ENCODE measurements at places on chromosomes 12 and 14.

DNA sequence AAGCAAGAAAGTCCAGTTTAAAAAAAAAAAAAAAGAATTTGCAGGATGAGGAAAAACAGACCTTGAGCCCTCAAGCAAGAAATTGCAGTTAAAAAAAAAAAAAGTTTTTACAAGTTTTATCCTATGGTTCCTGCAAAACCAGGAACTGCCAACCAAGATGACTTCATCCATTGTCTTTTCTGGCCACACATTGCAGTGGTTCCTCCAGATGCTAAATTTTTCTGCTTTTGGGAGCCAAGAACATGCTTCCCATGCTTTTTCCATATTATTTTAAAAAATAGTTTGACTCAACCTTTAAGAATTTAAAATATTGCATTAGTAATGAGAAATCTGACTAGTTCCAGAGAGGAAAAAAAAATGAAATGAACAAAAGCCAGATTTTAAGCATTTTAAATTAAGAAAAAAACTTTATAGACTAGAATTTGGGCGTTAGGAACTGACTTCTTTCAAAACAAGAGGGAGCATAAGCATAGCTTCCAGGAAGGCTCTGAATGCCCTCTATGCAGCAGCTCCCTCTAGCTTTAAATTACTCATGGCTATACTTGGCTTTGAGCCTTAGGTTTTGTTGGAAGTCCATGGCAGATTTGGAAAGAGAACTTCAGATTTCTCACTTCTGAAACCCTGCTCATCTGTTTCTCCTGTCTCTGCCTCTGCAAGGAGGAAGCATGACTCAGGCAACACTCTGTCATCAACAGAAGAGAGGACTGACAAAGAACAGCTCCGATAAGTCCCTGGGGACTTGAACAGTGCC, 124.5 kb downstream of the GPR65 start:
- no peak for DNase-seq

- DNase-seq, result no peak
These were observed 32.7 kb upstream of the TEX22 start for GRCh38 chr14:105365681-105366080.

- DNase-seq, result no peak
These were observed 190.4 kb downstream of the SLC25A21 start for GRCh38 chr14:36981832-36982529.

DNA sequence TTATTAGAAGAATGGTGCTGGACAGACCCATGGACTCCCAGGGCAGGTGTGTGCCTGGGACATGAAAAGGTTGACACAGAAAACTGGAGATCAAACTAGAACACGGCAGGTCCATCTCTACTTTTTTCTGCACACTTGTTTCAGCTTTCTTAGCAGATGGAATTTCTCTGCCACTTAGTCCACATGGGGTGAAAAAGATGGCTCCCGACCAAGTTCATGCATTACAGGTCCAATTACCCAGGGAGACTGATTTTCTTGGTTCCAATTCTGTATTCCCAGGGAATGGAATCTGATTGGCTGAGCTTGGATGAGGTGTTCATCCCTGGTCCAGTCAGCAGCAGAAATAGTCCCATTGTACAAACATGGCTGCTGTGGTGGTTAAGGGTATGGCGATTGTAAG, 238.9 kb upstream of the SRRM4 start:
- DNase-seq, result no peak
